ENCODE measurements at places on chromosomes 13 and 19.

DNA sequence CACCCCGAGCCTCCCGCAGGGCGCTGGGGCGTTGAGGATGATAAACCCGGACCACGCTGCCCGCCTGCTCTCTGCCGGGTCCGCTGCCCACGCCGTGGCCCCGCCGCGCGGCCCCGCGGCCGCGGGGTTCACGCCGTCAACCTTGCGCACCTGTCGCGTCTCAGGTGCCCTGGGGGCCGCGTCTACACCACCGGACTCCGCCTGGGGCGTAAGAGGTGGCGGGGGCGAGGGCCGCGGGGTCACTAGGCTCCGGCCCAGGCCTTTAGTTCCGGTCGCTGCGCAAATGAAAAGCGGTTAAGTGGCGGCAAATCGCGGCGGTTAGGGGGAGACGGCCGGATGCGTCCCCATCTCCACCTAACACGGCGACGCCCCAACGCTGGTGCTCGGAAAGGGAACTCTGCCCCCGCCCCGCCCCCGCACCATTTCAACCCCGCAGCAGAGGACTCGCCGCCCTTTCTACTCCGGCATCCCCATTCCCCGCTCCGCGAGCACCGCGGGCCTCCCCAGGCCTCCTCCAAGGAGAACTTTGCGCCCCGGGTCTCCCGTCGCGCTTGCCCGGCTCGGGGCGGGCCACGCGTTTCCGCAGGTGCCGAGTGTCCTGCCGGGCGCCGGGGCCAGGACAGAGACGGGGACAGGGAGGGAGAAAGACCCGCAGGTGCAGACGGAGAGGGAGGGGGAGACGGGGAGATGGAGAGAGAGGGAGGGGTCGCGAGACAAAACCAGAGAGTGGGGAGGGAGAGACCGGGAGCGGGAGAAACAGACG is 4.3 kb downstream of the ONECUT3 start:
- DNase-seq, result no peak

GRCh38 chr19:11164296-11164695 is 8.7 kb upstream of the SPC24 start:
- no peak for DNase-seq

- DNase-seq, result no peak
Measured at GRCh38 chr19:2429917-2430535, 2.6 kb upstream of the TIMM13 start.

DNA sequence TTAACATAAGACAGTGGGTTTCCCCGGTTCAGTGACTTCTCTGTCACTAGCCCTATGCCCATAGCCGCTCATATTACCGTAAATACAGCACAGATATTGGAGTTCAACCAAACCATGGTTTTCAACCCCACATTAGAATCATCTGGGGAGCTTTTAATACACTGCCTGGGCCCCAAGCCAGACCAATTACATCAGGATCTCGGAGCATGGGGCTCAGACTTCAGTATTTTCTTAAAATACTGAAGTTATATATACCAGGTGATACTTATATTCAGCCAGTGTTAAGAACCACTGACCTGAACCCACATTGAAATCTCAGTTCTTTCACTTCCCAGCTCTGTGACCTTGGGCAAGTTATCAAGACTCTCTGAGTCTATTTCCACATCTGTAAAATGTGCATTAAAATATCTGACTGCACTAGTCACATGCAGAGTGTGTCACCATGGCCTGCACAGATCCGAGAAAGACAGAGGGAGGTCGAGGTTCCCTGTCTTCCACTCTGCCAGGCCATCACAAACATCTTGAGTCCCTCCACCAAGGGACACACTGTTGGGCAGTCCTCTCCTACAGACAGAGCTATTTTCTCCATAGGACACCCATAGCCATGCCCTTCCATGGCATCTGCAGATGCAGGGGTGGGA is 32.2 kb upstream of the IPO5 start:
- DNase-seq, result no peak

DNA sequence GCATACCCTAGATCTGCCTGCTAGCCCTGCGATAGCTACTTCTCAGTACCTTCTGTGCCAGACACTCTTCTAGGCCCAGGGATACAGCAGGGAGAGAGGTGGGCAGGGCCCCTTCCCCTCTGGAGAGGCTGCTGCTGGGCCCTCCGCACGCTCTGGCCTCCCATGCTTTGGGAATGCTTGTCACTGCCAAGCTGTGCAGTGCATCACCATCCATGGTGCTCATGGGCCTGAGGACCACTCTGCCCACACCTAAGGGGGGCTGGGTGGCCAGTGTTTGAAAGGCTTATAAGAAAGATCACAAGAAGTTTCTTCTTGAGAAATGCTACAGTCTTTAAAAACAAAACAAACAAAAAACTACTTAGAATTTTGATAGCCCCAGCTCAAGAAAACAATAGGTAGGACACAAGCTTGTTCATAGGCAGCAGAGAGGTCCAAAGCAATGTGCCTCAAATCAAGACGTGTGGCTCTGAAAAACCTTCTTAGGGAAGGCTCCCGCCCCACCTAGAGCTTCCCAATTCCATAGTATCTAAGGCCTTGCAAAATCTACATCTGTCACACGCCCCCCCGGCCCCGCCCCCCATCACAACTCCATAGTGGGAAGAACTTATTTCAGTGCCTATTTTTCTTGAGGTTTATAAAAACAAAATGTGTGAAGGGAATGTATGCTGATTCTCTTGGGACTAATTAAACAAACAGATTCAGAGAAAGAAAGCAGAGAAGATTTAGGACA is 145.8 kb downstream of the TM9SF2 start:
- DNase-seq, result no peak

DNA sequence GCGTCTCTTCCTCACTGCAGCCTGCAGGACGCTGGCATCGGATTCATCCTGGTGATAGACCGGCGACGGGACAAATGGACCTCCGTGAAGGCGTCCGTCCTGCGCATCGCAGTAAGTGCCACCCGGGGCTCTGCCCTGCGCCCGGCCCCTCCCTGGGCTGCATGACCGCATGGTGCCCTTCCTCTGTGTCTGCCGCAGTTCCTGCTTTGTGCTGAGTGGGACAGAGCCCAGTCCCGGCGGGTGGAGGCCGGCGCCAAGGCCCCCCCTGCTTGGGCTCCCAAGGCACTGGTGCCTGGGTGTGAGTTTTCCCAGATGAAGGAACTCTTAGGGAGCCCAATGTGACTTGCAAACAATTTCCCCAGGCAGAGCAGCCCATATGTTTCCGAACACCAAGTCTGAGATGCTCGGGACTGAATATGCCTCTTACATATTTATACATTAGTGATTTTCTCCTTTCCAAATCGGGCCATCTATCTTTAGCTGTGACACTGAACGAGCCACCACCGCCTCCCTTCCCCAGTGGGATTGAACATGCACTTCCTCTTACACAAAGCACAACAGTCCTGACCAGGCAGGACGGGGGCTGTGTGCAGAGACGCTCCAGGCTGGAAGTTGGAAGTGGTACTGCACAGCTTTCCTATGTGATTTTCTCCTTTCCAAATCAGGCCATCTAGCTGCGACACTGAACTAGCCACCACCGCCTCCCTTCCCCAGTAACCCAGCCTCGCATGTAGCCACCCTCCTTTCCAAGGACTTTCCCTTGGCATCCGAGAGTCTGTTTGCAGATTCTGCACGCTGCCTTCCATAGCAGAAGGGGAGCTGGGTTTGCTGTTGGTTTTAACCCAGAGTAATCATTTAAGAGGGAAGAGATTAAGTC is 60.1 kb upstream of the F7 start:
- no peak for DNase-seq

DNA sequence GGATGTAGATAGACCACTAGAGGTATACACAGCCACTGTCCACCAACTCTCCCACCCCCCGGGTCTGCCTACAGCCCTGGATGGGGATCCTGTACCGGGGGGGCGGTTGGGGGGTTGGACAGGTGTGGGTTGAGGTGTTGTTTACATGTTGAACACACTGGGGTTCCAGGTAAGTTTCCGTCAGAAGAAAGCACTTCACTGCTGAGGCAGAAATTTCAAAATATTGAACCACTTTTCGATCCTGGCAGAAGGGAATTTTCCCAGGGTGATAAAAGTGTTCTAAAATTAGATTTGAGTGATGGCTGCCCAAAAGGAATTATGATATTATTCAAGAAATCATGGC is 6.6 kb upstream of the CEACAM16 start:
- no peak for DNase-seq

DNA sequence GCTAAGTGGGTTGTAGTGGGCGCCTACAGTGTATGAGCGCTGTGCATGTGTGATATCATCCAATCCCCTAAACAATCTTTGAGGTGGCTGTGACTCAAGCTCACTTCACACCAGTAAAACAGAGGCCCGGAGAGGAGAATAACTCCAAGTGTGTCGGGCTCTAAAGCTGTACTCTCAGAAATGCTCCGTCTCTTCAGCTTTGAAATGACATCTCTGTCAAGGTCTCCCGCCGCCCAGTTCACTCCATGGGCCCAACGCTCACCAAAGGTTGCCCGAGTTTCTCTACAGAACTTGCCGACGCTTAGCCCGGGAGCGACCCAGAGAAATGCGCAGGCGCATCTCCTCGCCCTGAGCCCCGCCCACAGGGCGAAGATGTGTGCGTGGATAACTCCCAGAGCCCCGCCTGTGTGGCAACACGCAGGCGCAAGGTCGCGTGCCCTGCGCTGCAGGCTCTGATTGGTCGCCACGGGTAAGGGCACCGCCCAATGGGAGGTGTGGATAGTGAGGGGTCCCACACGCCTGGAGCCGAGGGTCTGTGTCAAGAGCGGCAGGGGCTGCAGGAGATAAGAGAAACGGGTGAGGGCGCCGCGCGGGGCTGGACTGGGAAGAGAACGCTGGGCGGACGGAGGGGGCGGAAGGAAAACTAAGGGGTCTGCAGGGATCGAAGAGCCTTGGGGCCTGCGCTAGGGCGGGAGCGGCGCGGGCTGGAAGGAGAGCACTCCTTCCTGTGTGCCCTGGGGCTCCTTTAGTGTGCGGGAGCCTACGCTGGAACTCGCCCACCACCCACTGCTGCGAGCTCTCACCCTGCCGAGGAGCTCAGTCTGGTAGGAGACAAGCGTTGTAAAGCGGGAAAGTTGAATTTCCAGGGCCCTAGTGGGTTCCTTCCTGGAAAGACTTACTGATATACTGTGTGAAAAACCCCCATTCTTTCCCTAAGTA is at the start of gene ZNF526:
ZNF526 (plus strand) TSS at position 501 of the 939 bp plus-strand sequence. CDS start 4,092 bp downstream, outside the sequence.
- peak; percentile 98 for DNase-seq

DNA sequence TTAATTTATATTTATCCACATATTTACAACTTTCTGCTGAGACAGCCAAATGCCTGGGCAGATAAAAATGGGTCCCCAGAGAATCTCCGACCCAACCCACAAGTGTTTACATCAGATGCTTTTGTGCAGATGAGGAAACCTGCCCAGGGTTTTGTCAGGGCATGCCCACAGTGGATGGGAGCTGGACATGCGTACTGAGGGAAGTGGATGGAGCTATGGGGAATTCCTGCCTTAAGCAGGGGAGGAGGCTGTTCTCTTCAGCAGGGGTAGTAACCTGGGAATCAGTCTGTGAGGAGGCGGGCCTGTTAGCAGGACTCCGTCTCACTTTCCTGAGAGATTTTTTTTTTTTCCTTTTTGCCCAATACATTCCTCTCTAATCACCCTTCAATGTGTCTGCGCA is 122.9 kb downstream of the RFC3 start:
- DNase-seq, result no peak

DNA sequence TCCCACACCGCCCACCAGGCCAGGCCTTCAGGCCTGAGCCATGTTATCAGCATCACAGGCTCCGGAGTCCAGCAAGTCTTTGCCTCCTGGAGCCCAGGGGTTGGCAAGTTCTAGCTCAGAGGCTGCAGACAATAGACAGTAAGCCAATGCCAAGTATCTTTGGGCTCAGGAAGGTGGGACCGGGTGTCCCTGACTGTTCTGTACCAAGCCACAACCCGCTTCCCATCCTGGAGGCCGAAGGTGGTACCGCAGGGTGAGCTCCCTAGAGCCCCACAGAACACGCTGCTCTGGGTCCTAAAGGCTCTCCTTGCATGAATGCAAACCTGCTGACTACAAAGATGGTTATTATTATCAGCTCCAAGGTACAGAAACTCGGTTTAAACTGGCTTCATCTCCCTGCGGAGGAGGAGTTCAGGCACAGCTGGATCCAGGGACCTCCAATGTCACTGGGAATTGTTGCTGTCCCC is 5.5 kb upstream of the FSTL3 start:
- peak; percentile 35 for DNase-seq

GRCh38 chr13:42114912-42115311 is 66.5 kb downstream of the DGKH start:
- DNase-seq, result no peak

GRCh38 chr13:90156390-90156789 is 1191.1 kb upstream of the MIR17HG start:
- DNase-seq, result no peak

Data from activated CD8-positive, alpha-beta T cell treated with anti-CD3 and anti-CD28 coated beads for 36 hours (primary cell).